ENCODE measurements at places on chromosomes 16 and 17.

- no peak for DNase-seq
Measured at GRCh38 chr17:80990921-80991644, 558 bp upstream of the CHMP6 start.

DNA sequence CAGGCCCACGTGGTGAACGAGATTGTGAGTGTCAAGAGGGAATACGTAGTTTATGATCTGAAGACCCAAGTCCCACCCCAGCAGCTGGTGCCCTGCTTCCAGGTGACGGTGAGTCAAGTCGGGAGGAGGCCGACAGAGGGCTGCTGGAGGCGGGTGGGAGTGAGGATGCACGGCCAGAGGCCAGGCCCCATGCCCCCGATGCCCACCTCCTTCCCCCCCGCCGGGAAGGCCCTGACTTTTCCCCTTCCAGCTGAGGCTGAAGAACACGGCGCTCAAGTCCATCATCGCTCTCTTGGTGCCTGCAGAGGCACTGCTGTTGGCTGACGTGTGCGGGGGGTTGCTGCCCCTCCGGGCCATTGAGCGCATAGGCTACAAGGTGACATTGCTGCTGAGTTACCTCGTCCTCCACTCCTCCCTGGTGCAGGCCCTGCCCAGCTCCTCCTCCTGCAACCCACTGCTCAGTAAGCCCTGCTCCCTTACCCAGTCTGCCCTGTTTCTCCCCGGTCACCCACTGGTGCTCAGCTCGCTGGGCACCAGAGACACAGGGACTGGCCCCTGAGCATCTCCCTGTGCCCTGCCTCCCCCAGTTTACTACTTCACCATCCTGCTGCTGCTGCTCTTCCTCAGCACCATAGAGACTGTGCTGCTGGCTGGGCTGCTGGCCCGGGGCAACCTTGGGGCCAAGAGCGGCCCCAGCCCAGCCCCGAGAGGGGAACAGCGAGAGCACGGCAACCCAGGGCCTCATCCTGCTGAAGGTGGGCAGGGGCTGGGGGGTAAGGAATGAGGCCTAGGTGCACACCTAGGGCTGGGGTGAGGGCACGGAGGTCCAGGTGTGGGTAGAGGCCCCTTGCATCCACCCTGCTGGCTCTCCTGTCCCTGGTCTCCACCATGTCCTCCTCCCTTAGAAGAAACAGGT is 2.6 kb downstream of the ZACN start:
- no peak for DNase-seq

GRCh38 chr16:81823111-81823510 is 44.0 kb downstream of the PLCG2 start:
- DNase-seq: no peak

DNA sequence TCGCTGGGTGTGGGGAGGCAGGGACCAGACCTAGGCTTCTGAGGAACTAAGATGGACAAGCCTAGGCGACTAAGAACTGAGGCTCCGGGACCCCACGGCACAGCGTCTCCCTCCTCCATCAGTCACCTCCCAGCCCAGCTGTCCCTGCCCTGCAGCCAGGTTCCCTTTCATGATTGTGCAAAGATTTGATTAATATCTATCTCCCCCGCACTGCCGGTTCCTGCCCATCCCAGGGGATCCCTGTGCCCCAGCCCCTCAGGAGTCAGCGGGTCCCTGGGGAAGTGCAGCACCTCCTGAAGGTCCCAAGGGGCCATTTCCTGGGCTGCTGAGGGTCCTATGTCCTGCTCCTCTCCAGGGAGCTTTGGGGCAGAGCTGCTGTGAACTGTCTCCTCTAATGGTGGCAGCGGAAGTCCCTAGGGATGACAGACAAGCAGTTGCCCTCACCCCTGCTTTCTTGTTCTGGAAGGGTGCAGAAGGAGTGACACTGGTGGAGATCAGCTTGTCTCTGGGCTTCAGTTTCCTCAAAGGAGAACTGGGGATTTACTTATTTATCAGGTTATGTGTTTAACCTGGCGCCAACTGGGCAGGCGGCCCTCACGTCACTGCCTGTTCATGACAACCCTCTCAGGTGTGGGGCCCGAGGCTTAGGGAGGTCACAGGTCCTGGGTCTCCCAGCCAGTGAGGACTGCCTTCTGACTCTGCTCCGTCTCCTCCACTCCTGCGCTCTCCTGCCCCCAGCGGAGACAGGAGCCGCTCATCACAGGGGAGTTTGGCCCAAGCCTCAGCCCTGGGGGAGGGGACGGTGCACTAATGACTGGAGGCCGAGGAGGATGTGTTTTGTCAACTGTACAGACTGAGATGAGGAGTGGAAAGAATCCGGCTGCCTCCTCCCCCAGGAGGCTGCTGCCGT is 1.9 kb upstream of the C16orf74 start:
- no peak for DNase-seq
